ENCODE measurements at places on chromosomes 2 and 18.
A peak's percentile ranks its signal among the peaks of the same experiment; 100 is the strongest.

- DNase-seq: no peak
Measured at GRCh38 chr2:237798236-237799059, at the start of gene RBM44. RBM44 (plus strand) TSS chr2:237798779; CDS start chr2:237813610, 14,831 bp downstream.

GRCh38 chr2:124018890-124019289, 6.2 kb upstream of the CNTNAP5 start:
- DNase-seq: no peak

GRCh38 chr18:78527984-78528383, 451.6 kb upstream of the SALL3 start:
- no peak for DNase-seq

GRCh38 chr2:76120176-76120575, 409.5 kb upstream of the GCFC2 start:
- DNase-seq: no peak

DNA sequence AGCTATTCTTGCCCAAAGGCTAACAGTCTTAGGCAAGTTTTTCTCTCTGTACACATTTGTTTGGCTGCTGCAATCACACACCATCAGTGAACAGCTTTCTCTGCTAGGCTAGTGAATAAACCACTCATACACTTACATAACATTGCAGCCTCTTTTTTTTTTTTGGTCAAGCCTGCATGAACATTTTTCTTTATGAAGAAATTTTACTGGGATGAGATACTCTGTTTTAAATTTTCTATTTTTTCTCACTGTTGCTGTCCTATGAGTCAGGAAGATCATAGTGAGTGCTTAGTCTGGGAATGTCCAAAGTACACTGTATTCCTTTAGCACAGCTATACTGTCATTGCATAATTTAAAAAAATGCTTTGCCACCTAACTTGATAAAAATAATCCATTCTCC, 58.5 kb downstream of the ROCK1 start:
- no peak for DNase-seq

- DNase-seq: no peak
Measured at GRCh38 chr18:77461062-77461688, 211.5 kb downstream of the GALR1 start.

DNA sequence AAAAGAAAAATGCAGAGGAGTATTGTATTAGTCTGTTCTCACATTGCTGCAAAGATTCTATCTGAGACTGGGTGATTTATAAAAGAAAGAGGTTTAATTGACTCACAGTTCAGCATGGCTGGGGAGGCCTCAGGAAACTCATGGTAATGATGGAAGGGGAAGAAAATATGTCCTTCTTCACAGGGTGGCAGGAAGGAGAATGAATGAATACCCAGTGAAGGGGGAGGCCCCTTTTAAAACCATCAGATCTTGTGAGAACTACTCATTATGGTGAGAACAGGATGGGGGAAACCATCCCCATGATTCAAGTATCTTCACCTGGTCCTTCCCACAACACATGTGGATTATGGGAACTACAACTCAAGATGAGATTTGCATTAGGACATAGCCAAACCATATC, 9.1 kb upstream of the PLCL1 start:
- DNase-seq: no peak

- DNase-seq: no peak
Measured at GRCh38 chr2:68110102-68110501, 47.3 kb upstream of the C1D start.

DNA sequence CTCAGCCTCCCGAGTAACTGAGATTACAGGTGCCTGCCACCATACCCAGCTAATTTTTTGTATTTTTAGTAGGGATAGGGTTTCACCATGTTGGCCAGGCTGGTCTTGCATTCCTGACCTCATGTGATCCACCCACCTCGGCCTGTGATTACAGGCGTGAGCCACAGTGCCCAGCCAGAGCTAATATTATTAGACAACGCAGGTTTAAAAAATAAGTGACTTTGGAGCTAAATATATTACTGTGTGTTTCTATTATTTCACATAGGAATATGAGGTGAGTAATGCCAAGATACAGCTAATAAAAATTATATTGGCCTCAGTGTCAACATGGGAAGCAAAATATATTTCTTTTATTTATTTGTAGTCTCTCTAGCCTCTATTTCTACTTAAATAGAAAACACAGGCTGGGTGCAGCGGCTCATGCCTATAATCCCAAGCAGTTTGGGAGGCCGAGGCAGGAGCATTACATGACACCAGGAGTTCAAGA, 120.2 kb downstream of the C2orf74 start:
- DNase-seq: no peak

DNA sequence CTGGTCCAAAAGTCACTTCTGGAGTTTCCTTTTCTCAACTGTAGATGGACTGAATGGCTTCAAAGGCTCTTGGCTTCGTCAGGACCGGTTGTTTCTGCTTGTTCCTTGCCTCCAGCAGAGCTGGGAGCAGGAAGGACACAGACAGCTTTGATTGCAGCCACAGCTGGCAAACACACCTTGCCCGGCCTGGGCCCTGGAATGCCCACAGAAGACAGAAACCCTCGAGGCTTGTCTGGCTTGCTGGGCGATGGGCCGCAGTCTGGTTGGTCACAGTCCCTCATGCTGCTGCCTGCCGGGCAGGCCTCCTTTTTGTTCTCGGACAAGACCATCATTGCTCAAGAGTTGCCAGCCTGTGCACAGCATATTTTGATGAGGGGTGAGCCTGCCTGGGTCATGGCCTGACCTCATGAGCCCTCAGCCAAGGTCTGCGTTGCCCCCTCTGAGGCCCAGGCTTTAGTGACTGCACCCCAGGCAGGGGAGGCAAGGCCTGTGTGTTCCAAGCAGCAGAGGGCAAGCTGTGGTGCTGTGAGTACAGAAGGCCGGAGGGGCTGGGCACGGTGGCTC, 37.8 kb downstream of the ATP6V1C2 start:
- no peak for DNase-seq

DNA sequence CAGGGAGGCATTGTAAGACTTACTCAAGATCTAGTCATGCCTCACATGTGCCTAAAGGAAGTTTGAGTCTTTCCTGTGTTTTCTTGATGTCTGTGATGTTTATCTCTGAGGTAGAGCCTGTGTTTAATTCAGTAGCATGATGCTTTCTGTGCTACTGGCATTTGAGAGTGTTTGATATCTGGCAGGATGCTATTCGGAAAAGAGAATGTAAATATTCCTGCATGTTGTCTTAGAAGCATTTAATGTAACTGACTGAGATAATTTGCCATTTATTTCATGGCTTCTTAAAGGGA, 58.8 kb downstream of the GREB1L start:
- no peak for DNase-seq

DNA sequence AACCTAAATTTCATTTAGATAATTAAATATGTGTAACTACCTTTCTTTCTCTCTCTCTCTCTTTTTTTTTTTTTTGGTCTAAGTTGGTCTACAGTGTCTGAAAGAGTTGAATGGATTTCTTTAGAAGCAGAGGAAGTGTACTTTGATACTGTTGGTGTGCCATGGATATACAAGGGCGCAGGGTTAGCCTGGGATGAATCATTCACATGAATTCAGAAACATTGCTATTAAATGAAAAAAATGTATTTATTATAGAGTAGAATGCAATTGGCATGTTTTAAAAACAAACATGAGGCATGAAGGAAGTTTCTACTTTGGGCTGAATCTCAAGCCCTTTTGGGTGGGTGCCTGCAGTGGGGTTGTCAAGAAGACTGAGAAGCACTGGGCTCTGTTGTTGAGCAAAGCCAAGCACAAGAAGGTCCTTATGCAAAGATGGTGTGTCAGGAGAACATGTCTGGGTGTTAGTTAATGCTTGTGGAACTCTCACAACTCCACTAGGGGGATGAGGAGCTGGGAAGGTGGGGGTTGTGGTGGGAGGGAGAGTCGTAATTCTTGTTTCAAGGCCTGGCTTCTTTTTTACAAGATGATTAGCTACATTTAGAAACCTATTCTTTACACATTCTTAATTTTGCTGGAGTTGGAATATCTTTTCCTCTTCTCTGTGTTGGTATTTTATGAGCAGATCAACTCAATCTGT, 57.9 kb downstream of the LYPD6 start:
- DNase-seq: no peak

- DNase-seq: no peak
Measured at GRCh38 chr2:857937-858336, 92.7 kb upstream of the SNTG2 start.

DNA sequence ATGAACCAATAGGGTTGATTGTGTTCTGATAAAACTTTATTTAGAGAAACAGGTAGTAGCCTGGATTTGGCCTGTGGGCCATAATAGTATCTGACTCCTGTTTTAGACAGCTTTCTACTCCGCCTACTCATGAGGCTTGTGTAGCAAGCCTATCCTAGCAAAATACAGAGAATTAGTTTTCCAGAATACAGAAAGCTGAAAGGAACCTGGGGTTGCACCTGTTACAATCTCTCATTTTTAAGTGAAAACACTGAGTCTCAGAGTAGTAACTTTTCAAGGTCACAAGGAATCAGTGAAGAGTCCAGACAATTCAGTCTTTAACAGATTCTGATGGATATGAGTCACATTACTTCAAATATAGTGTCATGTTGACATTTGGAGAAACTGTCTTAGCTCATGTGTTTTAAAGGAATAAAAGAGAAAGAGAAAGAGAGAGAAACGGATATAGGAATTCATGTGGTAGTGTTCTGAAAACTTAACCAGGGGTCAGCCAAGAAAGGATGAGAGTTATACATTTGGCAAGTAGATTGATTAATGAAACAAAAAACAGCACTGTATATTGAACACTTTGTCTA, 17.0 kb downstream of the ARHGAP28 start:
- no peak for DNase-seq

- no peak for DNase-seq
Measured at GRCh38 chr18:37501136-37501535, 64.5 kb downstream of the CELF4 start.

- peak; percentile 3 for DNase-seq
Measured at GRCh38 chr2:143936848-143937722, 582.8 kb downstream of the ZEB2 start.

- no peak for DNase-seq
Measured at GRCh38 chr18:62754026-62754425, 38.7 kb downstream of the PHLPP1 start.

- no peak for DNase-seq
Measured at GRCh38 chr2:182616471-182617393, 99.3 kb upstream of the DNAJC10 start.

GRCh38 chr2:108983610-108984009, 5.4 kb downstream of the EDAR start:
- no peak for DNase-seq

DNA sequence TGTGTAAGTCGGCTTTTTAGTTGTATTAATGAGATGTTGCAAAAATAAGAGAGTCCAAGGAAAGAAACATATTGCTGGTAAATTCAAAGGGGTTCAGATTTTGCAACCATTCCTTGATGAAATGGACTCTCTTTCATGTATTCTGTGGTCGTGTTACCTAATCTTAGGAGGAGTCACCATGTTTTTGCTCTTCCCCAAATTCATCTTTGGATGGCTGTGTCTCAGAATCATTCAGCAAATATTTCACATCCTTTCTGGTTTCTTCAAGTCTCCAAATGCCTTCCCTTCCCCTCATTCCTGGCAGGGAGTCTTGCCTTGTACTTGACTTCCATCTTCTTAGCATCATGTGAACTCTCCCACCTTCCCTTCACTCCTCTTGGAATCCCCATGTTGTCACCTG, 66.1 kb downstream of the PTPRM start:
- no peak for DNase-seq

Measured in activated CD8-positive, alpha-beta memory T cell treated with anti-CD3 and anti-CD28 coated beads for 4 hours (primary cell).